ENCODE measurements at places on chromosomes 7 and 10. TPM values are rescaled to one million over a fixed set of nuclear protein-coding genes. Genes with fewer than 3 reads are reported as not detected.

- H3K36me3 ChIP-seq: no peaks in the 10 kb centered on the region
- H3K27ac ChIP-seq: no peak overlapping the region
- no peak overlapping the region for H3K4me3 ChIP-seq
- no peaks in the 10 kb centered on the region for H3K4me1 ChIP-seq
- no peaks in the 10 kb centered on the region for H3K27me3 ChIP-seq
- no peak for DNase-seq
Measured at GRCh38 chr10:104072786-104073185, 12.9 kb downstream of the COL17A1 start.

- H3K27ac ChIP-seq: peak overlapping the region; percentile 89
- no peaks in the 10 kb centered on the region for H3K27me3 ChIP-seq
- H3K4me3 ChIP-seq: peak overlapping the region; percentile 53
- DNase-seq: peak; percentile 24
- H3K4me1 ChIP-seq: peaks cover 43% of the 10 kb centered on the region
Measured at GRCh38 chr7:152145853-152146466, 120.5 kb downstream of the GALNT11 start.

- peak; percentile 11 for DNase-seq
- H3K27me3 ChIP-seq: no peaks in the 10 kb centered on the region
- no peaks in the 10 kb centered on the region for H3K36me3 ChIP-seq
- peaks cover 55% of the 10 kb centered on the region for H3K4me1 ChIP-seq
- peak overlapping the region; percentile 80 for H3K4me3 ChIP-seq
- peak overlapping the region; percentile 93 for H3K27ac ChIP-seq
Measured at GRCh38 chr10:109934958-109935793, 11.9 kb upstream of the XPNPEP1 start.

DNA sequence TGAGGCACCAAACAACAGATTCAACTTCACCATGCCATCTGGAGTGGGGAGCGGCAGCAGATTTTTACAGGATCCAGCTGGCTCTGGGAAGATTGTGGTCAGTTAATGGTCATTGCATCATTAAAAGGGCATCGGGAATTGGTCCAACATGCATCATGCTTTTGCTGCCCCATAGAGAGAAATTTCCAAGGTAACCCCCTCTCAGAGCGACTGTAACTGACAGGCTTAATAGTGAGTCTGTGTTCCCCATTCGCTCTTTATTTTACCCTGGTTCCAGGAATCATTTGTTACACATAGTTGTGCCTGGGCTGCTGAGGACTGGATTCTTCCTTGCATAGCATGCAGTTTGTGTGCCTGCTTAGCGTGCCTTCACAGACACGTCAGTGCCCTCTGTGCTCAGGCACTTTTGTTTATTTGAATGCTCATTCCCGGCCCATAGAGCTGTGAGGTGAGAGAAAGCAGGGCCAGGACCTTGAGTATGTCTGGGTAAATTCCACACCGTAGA, 49.9 kb downstream of the CDHR3 start:
- no peak for DNase-seq
- H3K27ac ChIP-seq: no peak overlapping the region
- peaks cover under 1% of the 10 kb centered on the region for H3K36me3 ChIP-seq
- H3K4me1 ChIP-seq: peaks cover 34% of the 10 kb centered on the region

DNA sequence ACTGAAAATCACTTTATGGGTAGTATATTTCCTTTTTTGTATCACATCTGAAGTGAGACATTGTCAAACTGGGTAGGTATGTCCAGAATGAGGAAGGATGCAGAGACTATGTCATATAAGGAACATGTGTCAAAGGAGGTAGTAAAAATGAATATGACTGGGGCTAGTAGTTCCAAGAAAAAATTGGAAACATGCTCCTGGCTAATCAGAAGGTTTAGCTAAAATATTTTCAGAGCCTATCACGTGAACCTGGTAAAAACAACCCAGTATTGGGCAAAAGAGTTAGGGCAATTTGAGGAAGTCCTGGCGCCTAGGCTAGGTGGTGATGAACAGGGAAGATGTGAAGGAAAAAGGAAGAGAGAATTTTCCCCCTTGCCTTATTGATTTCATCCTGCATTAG, 26.4 kb downstream of the ENTPD1 start:
- peaks cover 41% of the 10 kb centered on the region for H3K4me1 ChIP-seq
- peaks cover 2% of the 10 kb centered on the region for H3K36me3 ChIP-seq
- DNase-seq: no peak
- H3K27ac ChIP-seq: no peak overlapping the region

GRCh38 chr10:133460208-133460769, 6.5 kb downstream of the SCART1 start:
- H3K4me1 ChIP-seq: no peaks in the 10 kb centered on the region
- H3K36me3 ChIP-seq: no peaks in the 10 kb centered on the region
- no peak overlapping the region for H3K4me3 ChIP-seq
- DNase-seq: no peak
- H3K27me3 ChIP-seq: no peaks in the 10 kb centered on the region

DNA sequence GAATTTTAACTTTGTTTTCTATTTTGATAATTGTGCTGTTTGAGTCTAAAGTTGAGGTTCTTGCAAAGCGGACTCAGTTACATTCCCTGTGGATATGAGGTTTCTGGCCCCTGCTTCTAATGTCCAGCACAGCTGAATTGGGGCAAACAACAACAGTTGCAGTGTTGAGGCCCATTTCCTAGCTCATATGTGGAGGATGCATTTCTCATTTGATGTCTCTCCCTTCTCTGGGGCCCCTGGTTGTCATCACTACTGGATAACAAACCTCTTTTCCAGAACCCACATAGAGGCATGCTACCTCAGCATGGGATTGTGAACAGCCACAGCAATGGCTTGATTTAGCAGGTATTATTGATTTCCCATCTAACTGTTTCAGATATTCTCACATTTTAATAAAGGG, 208.2 kb upstream of the VSTM2A start:
- no peaks in the 10 kb centered on the region for H3K4me1 ChIP-seq
- no peak overlapping the region for H3K27ac ChIP-seq
- no peak overlapping the region for H3K4me3 ChIP-seq
- no peaks in the 10 kb centered on the region for H3K36me3 ChIP-seq
- no peaks in the 10 kb centered on the region for H3K27me3 ChIP-seq

DNA sequence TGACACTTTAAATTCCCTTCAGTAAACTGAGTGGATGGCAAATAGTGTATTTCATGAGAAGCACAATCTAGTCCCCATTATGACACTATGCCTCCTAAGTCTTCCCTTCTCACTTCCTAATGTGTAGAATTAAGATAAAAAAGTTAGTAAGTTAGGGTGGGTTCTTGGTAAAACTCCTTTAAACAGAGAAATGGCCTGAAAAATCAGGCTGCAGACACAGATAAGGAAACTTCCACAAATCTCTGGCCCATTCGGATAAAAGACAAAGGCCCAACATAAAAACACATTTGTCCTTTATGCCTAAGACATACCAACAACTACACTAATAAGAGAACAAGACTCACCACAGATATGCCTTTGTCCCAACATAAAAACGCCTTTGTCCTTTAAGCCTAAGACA, 21.5 kb downstream of the AKR1C8 start:
- H3K27me3 ChIP-seq: no peaks in the 10 kb centered on the region
- no peak overlapping the region for H3K27ac ChIP-seq
- H3K4me1 ChIP-seq: peaks cover 6% of the 10 kb centered on the region
- H3K36me3 ChIP-seq: peaks cover 29% of the 10 kb centered on the region
- H3K4me3 ChIP-seq: no peak overlapping the region

DNA sequence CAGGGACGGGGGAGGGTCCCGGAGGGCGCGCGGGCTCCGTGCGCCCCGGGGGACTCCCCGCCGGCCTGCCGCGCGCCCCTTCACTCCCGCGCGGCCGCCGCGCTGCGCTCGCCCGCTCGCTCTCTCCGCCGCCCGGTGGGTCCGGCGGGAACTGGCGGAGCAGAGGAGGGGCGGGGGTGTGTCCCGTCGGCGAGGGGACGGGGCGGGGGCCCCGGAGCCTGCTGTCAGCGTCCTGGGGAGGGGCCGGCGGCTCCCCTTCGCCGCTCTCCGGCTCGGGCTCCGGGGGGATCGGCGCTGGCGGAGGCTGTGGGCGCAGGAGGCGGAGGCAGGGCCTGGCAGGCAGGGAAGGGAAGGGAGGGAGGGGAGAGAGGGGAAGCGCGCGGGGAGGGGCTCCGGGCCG, at the start of gene SH3PXD2A:
SH3PXD2A (minus strand) TSS at position 153 of the 400 bp plus-strand sequence. CDS start 310 bp downstream, outside the sequence.
- peak within 1 kb of the TSS; percentile 88 for H3K4me3 ChIP-seq
- peak; percentile 44 for DNase-seq
- H3K27ac ChIP-seq: peak within 1 kb of the TSS; percentile 22
- H3K4me1 ChIP-seq: peaks cover 10% of the 10 kb centered on the region

GRCh38 chr10:60731134-60731885, 47.0 kb upstream of the CDK1 start:
- DNase-seq: peak; percentile 21
- peak overlapping the region; percentile 36 for H3K27ac ChIP-seq
- no peaks in the 10 kb centered on the region for H3K27me3 ChIP-seq

The ANKRD7 gene
- 1.8 TPM for total RNA-seq

The OR2A42 gene
- not detected for total RNA-seq

The EBLN1 gene
- not detected for total RNA-seq

The ASB15 gene
- total RNA-seq: not detected

The TECPR1 gene
- total RNA-seq: 53.0 TPM

The NOM1 gene
- total RNA-seq: 37.5 TPM

Measured in activated T-cell treated with anti-CD3 and anti-CD28 coated beads, Interleukin-2, amount 50 U/mL, for 72 hours (primary cell).